ENCODE measurements at places on chromosomes 7 and 10. TPM values are rescaled to one million over a fixed set of nuclear protein-coding genes. Genes with fewer than 3 reads are reported as not detected.

DENND2A gene
- polyA plus RNA-seq: 41.2 TPM

LIPK gene
- not detected for polyA plus RNA-seq

BTBD16 gene
- 0.39 TPM for polyA plus RNA-seq

HABP2 gene
- 0.10 TPM for polyA plus RNA-seq

C10orf67 gene
- polyA plus RNA-seq: not detected

ZNF22 gene
- 39.4 TPM for polyA plus RNA-seq

UTF1 gene
- not detected for polyA plus RNA-seq

LIPM gene
- polyA plus RNA-seq: not detected

CNNM1 gene
- not detected for polyA plus RNA-seq

LRIT1 gene
- not detected for polyA plus RNA-seq

GNGT1 gene
- not detected for polyA plus RNA-seq

MSRB2 gene
- 57.7 TPM for polyA plus RNA-seq

SUPV3L1 gene
- polyA plus RNA-seq: 29.4 TPM

PRXL2A gene
- polyA plus RNA-seq: 79.9 TPM

A1CF gene
- polyA plus RNA-seq: not detected

PTN gene
- polyA plus RNA-seq: 52.2 TPM

GIMAP5 gene
- polyA plus RNA-seq: 6.5 TPM

SPOCK2 gene
- polyA plus RNA-seq: 3.6 TPM

HNRNPF gene
- polyA plus RNA-seq: 109 TPM

EN2 gene
- 1.0 TPM for polyA plus RNA-seq

CALML5 gene
- 0.99 TPM for polyA plus RNA-seq

PRTFDC1 gene
- polyA plus RNA-seq: 10.1 TPM

KMT2C gene
- polyA plus RNA-seq: 44.4 TPM

CAPZA2 gene
- 180 TPM for polyA plus RNA-seq

ELMO1 gene
- polyA plus RNA-seq: 28.3 TPM

DNAH11 gene
- polyA plus RNA-seq: 0.13 TPM

BAIAP2L1 gene
- polyA plus RNA-seq: 7.6 TPM

LRRC4 gene
- polyA plus RNA-seq: 4.7 TPM

HOXA5 gene
- polyA plus RNA-seq: 7.0 TPM

MOGAT3 gene
- polyA plus RNA-seq: not detected

VWDE gene
- polyA plus RNA-seq: 1.5 TPM

FKBP6 gene
- 0.12 TPM for polyA plus RNA-seq

AKR1C3 gene
- 1.0 TPM for polyA plus RNA-seq

ACSM6 gene
- polyA plus RNA-seq: not detected

ADRA2A gene
- polyA plus RNA-seq: 3.7 TPM

CREB5 gene
- polyA plus RNA-seq: 24.4 TPM

SLC26A4 gene
- 0.79 TPM for polyA plus RNA-seq
